ENCODE measurements at places on chromosomes 3 and 15. TPM values are rescaled to one million over a fixed set of nuclear protein-coding genes. Genes with fewer than 3 reads are reported as not detected.

PRR20G gene
- total RNA-seq, result not detected

TRIM42 gene
- not detected for total RNA-seq

MRAS gene
- 11.5 TPM for total RNA-seq

EHHADH gene
- 7.7 TPM for total RNA-seq

GPR149 gene
- not detected for total RNA-seq

RFTN1 gene
- total RNA-seq, result 47.8 TPM

LPP gene
- total RNA-seq, result 57.7 TPM

EFHB gene
- not detected for total RNA-seq

SAMD7 gene
- total RNA-seq, result not detected

Data from dermis blood vessel endothelial cell (primary cell).